ENCODE measurements at places on chromosomes 16 and 17.

- no peak for DNase-seq
These were observed 16.5 kb downstream of the PHKB start for GRCh38 chr16:47477679-47478078.

DNA sequence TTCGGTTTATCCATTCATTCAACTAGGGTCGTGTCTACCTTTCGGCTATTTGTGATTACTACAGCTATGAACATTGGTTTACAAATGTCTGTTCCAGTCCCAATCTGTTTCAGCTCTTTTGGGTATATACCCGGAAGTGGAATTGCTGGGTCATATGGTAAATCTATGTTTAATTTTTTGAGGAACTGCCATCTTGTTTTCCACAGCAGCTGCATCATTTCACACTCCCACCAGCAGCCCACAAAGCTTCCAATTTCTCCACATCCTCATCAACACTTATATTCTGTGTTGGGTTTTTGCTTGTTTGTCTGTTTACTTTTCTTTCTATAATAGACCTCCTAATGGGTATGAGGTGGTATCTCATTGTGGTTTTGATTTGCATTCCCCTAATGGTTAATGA, 48.7 kb upstream of the GINS3 start:
- DNase-seq, result no peak

DNA sequence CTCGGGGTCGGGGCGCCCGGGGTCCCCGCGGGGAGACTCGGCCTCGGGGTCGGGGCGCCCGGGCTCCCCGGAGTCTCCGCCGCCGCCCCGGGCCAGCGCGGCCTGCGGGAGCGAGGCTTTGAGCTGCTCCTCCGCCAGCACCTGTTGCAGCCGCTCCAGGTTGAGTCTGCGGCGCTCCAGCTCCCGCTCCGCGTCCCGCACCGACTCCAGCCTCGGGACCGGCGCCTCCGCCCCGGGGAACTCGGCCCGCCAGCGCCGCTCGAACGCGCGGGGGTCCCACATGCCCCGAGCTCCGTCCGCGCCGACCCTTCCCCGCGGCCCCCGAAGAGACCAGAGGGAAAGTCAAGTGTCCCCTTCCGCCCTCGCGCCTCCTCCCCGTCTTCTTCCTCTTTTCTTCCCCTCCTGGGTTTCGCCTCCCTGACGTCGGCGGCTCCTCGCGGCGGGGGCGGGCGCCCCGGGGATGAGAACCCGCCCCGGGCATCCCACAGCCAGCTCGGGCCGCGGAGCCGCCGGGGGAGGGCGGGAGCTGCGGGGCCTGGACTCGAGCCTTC, 40.8 kb upstream of the BHLHA9 start:
- DNase-seq, result peak; percentile 65

- DNase-seq, result no peak
These were observed 115.2 kb upstream of the NETO2 start for GRCh38 chr16:47258874-47259461.

GRCh38 chr16:12163970-12164369, 187.4 kb downstream of the SNX29 start:
- DNase-seq, result no peak

DNA sequence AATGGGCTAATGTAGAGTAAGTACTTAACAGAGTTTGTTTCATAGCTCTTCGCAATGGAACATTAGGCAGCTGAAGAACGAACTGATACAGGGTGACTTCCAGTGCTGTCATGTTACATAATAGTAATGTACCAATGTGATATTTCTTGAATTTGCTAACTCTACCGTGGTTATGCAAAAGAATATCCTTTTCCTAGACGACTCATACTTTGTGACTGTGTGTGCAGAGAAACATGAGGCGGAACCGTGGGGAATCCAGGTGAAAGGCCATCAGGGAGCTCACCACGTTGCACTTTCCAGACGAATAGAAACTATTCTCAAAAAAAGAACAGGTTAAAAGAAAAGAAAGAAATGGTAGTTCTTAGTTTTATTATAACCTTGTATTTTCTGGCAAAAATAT, 13.2 kb downstream of the NOB1 start:
- no peak for DNase-seq

GRCh38 chr16:8310323-8310722, 280.0 kb downstream of the TMEM114 start:
- DNase-seq, result no peak

- no peak for DNase-seq
These were observed 60.4 kb upstream of the MSI2 start for GRCh38 chr17:57195785-57196460.

DNA sequence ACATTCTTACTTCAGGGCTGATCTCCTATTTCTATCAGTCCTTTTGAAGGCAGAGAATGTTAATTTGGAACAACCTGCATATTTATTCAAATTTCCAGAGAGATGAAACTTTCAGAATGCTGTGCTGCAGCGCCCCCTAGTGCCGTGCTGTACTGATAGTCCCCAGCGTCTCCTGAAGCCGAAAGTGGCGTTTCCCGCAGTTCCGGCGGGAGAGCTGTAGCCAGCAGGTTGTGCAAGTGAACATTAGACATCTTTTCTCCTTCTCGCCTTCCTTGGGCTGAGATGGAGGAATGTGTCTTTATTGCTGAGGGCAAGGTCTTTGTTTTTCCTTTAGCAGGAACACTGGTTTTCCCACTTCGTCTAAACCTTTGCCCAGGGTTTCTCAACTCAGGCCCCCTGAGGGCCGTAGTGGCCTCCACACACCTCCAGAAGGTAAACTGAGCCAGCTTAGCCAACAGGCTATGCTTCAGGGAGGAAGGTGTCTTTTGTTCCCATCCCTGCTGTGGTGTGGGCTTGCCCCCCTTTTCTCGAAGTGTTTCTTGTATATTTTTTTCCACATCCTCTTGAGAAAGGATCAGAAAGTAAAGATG, 26.4 kb downstream of the USP10 start:
- DNase-seq, result peak; percentile 83

GRCh38 chr17:63838631-63839171, 3.8 kb downstream of the SMARCD2 start:
- no peak for DNase-seq

- no peak for DNase-seq
These were observed 6.7 kb downstream of the USP7 start for GRCh38 chr16:8957063-8957397.

- no peak for DNase-seq
These were observed 40.2 kb upstream of the PLCG2 start for GRCh38 chr16:81738783-81739496.

GRCh38 chr17:30954046-30954830, 16.6 kb upstream of the RNF135 start:
- DNase-seq, result no peak

DNA sequence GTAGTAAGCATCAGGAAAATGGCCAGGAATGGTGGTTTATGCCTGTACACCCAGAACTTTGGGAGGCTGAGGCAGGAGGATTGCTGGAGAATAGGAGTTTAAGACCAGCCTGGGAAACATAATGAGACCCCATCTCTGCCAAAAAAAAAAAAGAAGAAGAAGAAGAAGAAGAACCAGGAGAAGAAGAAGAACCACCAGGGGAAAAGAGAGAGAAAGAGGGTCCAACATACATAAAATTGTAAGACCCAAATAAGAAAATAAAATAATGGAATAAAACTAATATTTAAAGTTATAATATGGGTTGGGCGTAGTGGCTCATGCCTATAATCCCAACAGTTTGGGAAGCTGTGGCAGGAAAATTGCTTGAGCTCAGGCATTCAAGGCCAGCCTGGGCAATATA, 408.4 kb downstream of the ZFHX3 start:
- no peak for DNase-seq

- DNase-seq, result no peak
These were observed 25.6 kb downstream of the NUP85 start for GRCh38 chr17:75231071-75231470.

DNA sequence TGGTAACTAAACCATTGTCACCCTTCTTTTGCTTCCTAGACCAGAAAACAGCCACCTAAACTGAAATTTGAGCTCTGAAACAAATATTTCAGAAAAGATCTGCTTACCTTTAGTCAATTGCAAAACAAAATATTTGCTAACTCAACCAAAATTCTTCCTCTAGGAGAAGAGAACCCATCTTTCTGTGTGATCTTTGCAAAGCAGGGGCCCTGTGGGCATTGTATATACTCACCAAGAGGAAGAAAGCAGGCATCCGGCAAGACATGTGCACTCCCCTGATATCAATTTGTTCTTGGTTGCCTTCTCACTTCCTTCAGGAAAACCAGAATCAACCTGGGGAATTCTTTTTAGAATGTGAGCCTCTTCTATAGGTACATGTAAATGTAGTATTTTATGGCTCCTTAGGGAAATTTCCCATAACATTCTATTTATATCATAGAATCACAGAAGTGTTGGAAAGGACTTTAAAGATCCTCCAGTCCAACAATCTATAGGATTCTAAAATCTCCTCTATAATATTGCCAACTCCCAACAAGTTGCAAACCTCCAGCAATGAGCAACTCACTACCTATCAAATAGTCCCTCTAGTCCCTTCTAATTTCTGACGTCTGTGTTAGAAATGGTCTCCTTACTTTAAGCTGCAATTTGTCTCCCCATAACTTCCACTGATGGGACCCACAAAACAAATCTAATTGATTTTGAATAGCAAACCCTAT, 966 bp downstream of the SLFN14 start:
- no peak for DNase-seq

DNA sequence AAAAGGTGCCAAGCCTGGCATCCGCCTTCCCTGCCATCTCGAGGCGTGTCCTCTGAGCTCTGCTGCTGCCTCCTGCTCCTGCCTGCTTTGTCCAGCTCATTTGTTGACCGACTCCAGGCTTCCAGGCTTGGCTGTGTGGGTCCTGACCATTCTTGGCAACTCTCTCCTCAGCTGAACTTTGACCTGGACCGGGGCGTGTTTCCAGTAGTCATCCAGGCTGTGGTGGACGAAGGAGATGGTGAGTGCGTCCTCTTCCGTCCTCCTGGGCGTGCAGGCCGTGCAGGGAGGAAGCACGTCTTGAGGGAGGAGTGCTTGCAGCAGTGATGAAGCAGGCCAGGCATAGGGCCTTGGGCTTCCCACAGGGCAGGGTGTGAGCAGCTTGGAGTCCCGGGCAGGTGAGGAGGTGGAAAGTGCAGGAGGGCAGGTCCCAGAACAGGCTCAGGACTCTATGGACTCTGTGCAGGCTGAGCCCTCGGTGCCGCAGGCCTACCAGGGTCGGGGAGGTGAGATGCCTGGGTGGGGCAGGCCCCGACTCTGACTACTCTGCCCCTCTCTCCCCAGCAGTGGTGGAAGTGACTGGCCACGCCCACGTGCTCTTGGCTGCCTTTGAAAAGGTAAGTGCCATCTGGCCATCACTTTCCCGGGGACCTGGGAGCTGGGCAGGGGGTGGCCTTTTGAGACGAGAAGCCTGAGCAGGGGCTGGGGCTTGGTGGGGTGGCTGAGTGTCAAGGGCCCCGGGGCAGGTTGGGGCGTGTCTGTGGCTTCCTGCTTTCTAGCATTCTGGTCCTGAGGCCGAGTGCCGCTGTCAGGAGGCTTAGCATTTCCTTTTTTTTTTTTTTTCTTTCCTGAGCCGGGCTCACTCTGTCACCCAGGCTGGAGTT, 28.6 kb upstream of the NUDT16L1 start:
- peak; percentile 71 for DNase-seq

- DNase-seq, result no peak
These were observed 45.0 kb downstream of the VMP1 start for GRCh38 chr17:59752446-59752845.

GRCh38 chr17:64192589-64192988, 62.6 kb upstream of the ERN1 start:
- DNase-seq, result no peak

DNA sequence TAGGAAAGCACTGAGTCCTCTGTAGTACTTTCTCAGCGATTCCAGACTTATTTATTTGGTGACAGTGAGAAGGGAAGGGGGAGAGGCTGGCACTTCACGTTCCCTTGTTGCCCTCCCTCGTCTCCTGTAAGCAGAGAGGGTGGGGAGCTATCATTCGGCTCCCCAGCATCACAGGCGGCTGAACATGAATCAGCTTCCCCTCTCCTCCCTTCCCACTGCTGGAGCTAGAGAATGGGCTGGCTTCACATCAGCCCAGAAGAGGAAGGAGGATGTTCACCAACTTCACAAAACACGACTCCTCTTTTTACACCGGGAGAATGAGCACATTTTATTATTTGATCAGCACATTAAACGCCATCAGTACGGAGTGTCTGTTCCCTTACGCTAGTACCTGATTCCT, 6.7 kb upstream of the CMIP start:
- no peak for DNase-seq

GRCh38 chr16:77213542-77214106, 14.4 kb downstream of the SYCE1L start:
- DNase-seq, result no peak

GRCh38 chr17:29113334-29113733, 66.9 kb downstream of the MYO18A start:
- DNase-seq, result no peak

GRCh38 chr16:78967948-78968347, 632.6 kb downstream of the MAF start:
- no peak for DNase-seq

- DNase-seq, result no peak
These were observed 50.8 kb downstream of the PARN start for GRCh38 chr16:14579266-14579665.

DNA sequence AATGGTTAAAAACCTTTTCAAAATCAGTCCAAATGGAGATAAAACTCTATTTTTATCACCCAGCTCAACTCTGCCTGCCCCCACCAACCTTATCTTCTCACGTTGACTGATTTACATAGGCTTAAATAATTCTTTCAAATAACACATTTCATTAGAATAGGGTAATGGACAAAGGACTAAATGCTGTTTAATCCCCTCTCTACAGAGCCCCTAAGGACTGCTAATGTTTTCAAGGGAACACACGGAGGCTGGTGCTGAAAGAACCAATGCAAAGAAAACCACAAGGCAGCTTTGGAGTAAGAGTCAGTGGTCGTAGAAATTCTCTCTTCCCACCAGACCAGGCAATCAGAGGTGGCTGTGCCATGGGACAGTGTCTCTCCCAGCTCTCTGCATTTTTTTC, 445.7 kb upstream of the MAF start:
- no peak for DNase-seq

DNA sequence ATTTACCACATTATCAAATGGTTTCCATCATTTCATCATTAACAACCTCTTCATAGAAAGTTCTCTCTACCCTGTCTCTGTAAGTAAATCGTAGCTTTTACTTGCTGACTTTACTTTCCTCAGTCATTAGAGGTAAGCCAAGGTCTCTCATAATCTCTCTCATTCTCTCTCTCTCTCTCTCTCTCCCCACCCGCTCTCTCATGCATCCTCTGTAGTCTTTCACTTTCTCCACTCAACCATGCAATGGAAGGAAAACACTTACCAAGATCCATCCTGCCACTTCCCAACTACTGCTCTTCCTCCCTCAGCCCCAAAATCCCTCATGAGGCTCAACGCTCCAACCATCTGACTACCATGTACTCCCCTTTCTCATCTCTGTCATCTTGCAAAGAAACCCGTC, 6.1 kb downstream of the CEP112 start:
- DNase-seq, result no peak

DNA sequence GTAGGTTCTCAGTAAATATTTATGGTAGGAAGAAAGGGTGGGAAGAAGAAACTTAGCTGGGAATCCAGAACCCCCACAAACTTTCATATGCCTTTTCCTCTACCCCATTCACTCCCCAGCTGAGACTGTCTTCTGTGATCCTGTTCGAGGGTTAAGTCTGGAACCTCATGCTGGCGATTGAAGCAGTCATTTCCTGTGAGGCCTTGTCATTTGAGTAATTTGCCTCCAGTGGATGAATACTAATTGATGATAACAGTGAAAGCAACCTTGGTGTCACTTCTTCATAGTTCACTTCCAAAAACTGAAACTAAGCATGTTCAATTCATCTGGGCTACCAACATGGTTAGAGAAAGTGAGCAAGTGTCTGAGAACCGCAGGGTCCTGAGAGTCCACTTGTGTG, 401.2 kb downstream of the CDH13 start:
- DNase-seq, result no peak

GRCh38 chr16:18950469-18951185, 24.4 kb upstream of the SMG1 start:
- DNase-seq, result no peak
